Uterus (tissue), 4 donors: ENCODE measurements at places on chromosomes 2 and 18. TPM values are rescaled to one million over a fixed set of nuclear protein-coding genes. Genes with fewer than 3 reads are reported as not detected.

Gene ABCB11
- total RNA-seq, result 0.29 TPM

- no peak overlapping the region for H3K4me3 ChIP-seq
- H3K4me1 ChIP-seq, result no peaks in the 10 kb centered on the region
- no peak for DNase-seq
- no peak overlapping the region for H3K27ac ChIP-seq
- H3K36me3 ChIP-seq, result no peaks in the 10 kb centered on the region
These were observed 80.5 kb upstream of the FRZB start for GRCh38 chr2:182946958-182947369.

DNA sequence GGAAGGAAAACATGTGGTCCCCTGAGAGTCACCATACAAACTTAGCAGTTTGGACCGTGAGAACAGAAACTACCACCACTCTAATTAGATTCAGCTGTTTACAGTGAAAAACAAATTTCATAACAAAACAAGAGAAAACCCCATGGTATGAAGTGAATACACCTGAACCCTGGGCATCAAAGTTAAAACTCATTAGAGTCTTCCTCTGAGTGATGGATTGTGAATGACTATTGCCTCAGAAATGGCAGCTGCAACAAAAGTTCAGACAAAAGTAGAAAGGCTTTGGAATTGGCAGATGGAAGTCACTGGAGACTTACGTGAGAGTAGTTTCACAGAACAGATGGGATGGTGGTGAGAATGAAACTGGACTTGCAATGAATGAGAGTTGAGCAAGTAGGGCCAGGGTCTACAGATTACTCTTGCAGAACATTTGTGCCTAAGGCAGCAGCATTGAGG is 98.0 kb downstream of the AAK1 start:
- no peaks in the 10 kb centered on the region for H3K27me3 ChIP-seq
- no peak overlapping the region for H3K4me3 ChIP-seq
- no peaks in the 10 kb centered on the region for H3K4me1 ChIP-seq
- no peak overlapping the region for H3K27ac ChIP-seq

DNA sequence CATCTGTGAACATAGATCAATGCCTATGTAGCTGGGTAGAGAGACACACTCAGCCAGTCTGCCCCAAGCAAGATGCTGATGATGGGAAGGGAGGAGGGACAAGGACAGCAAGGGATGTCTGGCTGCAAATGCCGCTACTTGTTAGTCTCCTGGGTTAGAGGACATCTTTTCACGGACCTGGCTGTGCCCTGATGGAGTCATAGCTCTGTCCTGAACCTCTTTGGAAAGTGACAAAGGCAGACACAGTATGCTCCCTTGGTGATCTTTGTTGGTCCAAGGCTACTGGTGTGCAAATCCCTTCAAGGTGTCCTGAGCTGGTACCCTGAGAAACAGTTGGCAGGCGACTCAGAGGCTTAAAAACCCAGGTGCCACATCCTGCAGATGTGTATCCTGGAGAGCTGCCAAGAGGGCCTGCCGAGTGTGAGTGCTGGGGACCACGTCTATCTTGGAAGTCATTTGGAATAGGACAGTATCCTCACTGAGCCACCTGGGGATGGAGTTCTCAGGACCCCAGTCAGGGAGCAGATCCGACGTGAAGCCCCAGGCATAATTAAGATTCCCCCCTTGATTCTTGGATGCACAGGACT is 10.8 kb downstream of the FOSL2 start:
- no peak overlapping the region for H3K27ac ChIP-seq
- H3K27me3 ChIP-seq, result no peaks in the 10 kb centered on the region
- peaks cover 70% of the 10 kb centered on the region for H3K4me1 ChIP-seq
- no peak overlapping the region for H3K4me3 ChIP-seq

DNA sequence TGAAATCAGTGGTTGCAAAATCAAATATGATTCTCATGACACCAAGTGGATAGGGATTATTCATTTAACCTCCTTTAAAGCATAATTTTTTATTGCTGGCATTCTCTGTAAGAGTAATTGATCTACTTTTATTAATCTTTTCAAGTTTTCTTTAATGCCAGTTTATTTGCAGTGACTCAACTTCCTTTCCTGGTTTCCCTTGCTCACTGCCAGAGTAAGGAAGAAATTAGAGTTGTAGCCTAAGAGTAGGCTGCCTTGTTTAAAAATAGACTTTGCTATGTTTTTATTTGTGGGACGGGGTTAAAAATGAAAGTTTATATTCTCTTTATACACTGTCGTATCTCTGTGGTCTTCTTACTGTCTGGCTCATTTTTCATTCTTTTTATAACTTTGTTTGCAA is 148.6 kb downstream of the WDR7 start:
- H3K4me1 ChIP-seq, result no peaks in the 10 kb centered on the region
- no peak for DNase-seq
- H3K36me3 ChIP-seq, result no peaks in the 10 kb centered on the region
- no peaks in the 10 kb centered on the region for H3K27me3 ChIP-seq
- no peak overlapping the region for H3K27ac ChIP-seq
- H3K4me3 ChIP-seq, result no peak overlapping the region

DNA sequence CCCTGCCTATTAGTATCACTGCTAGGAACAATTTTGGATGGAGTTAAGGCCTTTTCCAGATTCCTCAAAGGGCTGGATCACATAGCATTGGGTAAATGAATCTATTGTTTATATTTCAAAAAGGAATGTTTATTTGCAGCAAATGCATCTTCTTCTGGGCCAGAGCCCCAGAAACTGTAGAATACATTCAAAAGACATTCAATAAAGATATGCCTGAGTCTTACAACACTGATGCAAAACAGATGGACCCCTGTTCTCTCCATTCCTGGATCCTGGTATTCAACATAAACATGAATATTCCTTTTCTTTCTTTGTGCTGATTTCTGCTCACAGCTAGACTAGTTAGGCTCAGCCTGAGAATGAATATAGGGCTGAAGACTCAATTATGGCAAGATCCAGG is 227.2 kb upstream of the KLHL29 start:
- DNase-seq, result no peak
- no peak overlapping the region for H3K4me3 ChIP-seq
- H3K4me1 ChIP-seq, result no peaks in the 10 kb centered on the region

- no peaks in the 10 kb centered on the region for H3K4me1 ChIP-seq
- H3K27me3 ChIP-seq, result no peaks in the 10 kb centered on the region
- H3K36me3 ChIP-seq, result no peaks in the 10 kb centered on the region
- no peak overlapping the region for H3K27ac ChIP-seq
These were observed 177.2 kb upstream of the DPP10 start for GRCh38 chr2:114265261-114265660.

- no peak overlapping the region for H3K27ac ChIP-seq
- H3K4me1 ChIP-seq, result no peaks in the 10 kb centered on the region
- H3K4me3 ChIP-seq, result no peak overlapping the region
- DNase-seq, result no peak
- no peaks in the 10 kb centered on the region for H3K36me3 ChIP-seq
These were observed 77.6 kb upstream of the CRIM1 start for GRCh38 chr2:36277881-36278523.

DNA sequence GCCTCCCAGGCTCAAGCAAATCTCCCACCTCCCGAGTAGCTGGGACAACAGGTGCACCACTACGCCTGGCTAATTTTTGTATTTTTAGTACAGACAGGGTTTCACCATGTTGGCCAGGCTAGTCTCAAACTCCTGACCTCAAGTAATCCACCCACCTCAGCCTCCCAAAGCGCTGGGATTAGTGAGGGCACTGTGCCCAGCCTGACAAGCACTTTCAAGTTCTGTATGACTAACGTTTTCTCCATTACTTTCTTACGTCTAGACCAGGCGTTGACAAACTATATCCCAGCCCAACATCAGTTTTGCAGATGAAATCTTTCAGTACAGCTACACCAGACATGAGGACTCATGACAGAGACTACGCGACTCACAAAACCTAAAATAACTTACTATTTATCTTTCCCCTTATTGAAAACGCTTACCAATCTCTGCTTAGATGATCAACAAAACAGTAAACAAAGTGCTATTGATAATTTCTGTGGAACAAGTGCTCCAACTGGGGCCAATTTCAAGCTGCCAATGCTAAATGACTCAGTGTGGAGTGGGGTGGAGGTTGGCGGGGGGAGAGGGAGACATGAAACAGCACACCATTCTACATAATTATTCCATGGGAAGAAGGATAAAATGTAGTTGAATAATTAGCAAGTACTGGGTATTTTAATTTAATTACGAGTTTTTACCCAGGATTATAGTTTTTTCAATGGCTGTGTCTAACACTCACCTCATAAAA is 59.1 kb downstream of the SAP130 start:
- H3K4me1 ChIP-seq, result no peaks in the 10 kb centered on the region
- H3K27me3 ChIP-seq, result no peaks in the 10 kb centered on the region
- no peak overlapping the region for H3K27ac ChIP-seq
- no peak for DNase-seq
- H3K36me3 ChIP-seq, result no peaks in the 10 kb centered on the region

DNA sequence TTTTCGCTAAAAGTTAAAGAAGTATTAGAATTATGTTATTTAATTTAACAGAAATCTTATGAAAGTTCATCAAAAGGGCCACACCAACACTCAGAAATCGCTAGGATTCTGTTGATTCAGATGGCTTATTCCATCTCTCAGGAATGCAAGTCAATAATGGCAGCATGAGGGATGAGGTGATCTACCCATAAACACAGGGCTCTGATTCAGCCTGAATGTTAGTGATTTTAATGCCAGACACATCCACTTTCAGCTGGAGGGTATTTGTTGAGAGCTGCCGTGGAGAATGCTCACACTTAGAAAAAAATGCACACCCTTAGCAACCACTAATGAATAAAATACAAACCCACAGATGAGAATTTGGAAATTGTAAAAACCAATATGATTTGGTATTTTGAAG is 173.3 kb upstream of the ERBB4 start:
- no peak for DNase-seq
- no peak overlapping the region for H3K4me3 ChIP-seq
- H3K4me1 ChIP-seq, result no peaks in the 10 kb centered on the region
- no peak overlapping the region for H3K27ac ChIP-seq
- no peaks in the 10 kb centered on the region for H3K27me3 ChIP-seq

Gene IL37
- total RNA-seq, result not detected

Gene YES1
- total RNA-seq, result 45.8 TPM

DNA sequence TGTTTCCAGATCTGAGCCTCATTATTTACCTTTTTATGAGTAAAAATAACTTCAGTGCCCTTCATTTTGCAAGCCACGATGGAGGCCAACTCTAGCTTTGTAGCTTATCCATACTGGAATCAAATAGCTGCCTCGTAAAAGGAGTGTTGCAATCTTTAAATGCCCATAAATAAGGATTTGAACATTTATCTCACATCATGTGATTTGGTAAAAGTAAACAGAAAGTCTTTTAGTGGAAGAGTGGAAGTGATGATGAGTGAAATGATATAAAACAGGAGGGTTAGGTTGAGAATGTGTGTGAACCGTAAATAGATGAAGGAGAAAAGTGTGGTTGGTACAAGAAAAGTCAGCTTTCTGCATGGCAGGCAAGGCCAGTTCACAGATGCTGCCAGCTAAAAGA is 348.9 kb downstream of the OSR1 start:
- H3K27me3 ChIP-seq, result no peaks in the 10 kb centered on the region
- no peaks in the 10 kb centered on the region for H3K36me3 ChIP-seq
- peak overlapping the region; percentile 48 for H3K27ac ChIP-seq
- no peak overlapping the region for H3K4me3 ChIP-seq
- H3K4me1 ChIP-seq, result no peaks in the 10 kb centered on the region

DNA sequence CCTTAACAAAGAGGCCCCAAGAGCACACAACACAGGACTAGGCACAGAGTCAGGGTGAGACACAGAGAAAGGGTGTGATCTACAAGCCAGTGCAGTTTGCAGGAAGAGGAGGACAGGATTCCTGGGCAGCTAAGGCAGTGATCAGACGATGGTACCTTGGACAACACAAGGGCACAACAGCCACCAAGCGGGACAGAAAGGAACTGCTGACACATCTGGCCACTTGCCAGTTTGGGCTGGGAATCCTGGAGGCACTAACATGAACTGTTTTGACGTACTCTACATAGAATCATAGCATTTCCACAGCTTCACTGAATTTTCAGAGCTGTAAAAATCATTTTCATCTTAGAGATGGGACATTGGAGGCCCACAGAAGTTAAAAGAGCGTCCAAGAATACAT is 221.5 kb upstream of the SLC35G4 start:
- no peak overlapping the region for H3K27ac ChIP-seq
- no peaks in the 10 kb centered on the region for H3K36me3 ChIP-seq
- no peaks in the 10 kb centered on the region for H3K4me1 ChIP-seq
- DNase-seq, result no peak
- no peaks in the 10 kb centered on the region for H3K27me3 ChIP-seq
- no peak overlapping the region for H3K4me3 ChIP-seq

DNA sequence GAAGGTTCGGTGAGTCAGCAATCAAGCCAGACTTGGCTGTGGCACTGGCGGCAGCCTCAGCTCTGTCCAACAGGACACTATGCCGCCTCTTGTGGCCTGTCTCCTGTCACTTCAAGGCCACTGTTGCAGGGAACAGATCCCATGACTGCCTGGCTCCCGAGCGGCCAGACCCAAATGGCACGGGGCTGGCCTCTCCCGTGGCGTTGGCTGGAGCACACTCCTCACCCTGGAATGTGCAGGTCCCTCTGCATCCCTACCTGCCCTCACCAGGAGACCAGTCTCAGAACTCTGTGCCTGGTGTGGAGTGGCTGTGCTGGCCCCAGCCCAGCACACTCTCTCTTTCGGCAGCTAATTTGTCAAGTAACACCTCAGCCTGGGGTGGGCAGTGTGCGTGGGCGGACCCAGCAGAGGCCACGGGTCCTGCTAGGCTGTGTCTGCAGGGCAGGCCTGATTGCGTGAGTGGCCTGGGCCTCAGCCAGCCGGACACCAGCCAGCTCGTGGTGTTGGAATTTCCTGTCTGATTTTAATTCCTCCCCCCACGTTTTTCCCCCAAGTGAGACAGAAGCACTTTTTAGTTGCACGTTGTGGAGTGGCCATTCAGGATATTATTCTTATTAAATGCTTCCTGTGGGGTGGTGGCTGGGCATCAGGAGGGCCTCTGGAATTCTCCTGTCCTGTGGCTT is 179.3 kb downstream of the GLI2 start:
- H3K4me3 ChIP-seq, result no peak overlapping the region
- H3K36me3 ChIP-seq, result no peaks in the 10 kb centered on the region
- H3K27ac ChIP-seq, result no peak overlapping the region
- H3K27me3 ChIP-seq, result no peaks in the 10 kb centered on the region

- no peaks in the 10 kb centered on the region for H3K4me1 ChIP-seq
- H3K27ac ChIP-seq, result no peak overlapping the region
- no peak overlapping the region for H3K4me3 ChIP-seq
- H3K27me3 ChIP-seq, result no peaks in the 10 kb centered on the region
- no peaks in the 10 kb centered on the region for H3K36me3 ChIP-seq
- DNase-seq, result peak; percentile 75
These were observed 22.9 kb upstream of the LBH start for GRCh38 chr2:30208453-30208852.

Gene GKN1
- total RNA-seq, result not detected

GRCh38 chr18:22827741-22828140 is 105.4 kb upstream of the RBBP8 start:
- DNase-seq, result no peak
- H3K4me1 ChIP-seq, result no peaks in the 10 kb centered on the region
- H3K27ac ChIP-seq, result peak overlapping the region; percentile 59
- H3K36me3 ChIP-seq, result no peaks in the 10 kb centered on the region
- H3K27me3 ChIP-seq, result no peaks in the 10 kb centered on the region

DNA sequence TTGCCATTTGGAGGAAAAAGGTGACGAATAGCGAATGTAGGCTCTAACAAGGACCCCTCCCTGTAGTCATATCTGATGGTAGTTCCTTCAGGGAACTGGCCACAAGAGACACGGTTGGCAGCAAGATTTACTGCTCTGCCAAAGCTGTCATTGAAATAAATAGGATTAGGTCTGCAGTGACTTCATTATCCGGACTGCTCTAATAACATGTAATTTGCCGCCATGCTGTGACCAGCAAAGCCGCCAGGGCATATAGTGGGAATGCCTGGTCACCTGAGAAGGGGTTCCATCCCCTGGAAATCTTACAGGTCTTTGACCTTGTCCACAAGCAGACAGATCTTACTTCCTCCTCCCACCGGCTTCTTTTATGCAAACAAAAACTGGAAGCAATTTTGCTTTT is 59.4 kb upstream of the LAPTM4A start:
- H3K27ac ChIP-seq, result no peak overlapping the region
- H3K36me3 ChIP-seq, result no peaks in the 10 kb centered on the region
- no peaks in the 10 kb centered on the region for H3K27me3 ChIP-seq
- no peak for DNase-seq
- no peaks in the 10 kb centered on the region for H3K4me1 ChIP-seq
